ENCODE measurements at places on chromosomes 12 and 14. TPM values are rescaled to one million over a fixed set of nuclear protein-coding genes. Genes with fewer than 3 reads are reported as not detected.

GRCh38 chr14:74955229-74956026 is at the start of gene PGF:
Gene PGF, minus strand, starts transcription at chr14:74955597. Its CDS starts 355 bp downstream, at chr14:74955242.
- peak within 1 kb of the TSS; percentile 43 for H3K4me3 ChIP-seq
- H3K36me3 ChIP-seq = no peaks in the 10 kb centered on the region
- H3K27ac ChIP-seq = no peak within 1 kb of the TSS
- no peaks in the 10 kb centered on the region for H3K4me1 ChIP-seq
- peak; percentile 69 for DNase-seq

GRCh38 chr12:31861360-31861759 is 97.9 kb upstream of the RESF1 start:
- no peak overlapping the region for H3K4me3 ChIP-seq
- H3K4me1 ChIP-seq = no peaks in the 10 kb centered on the region
- H3K27me3 ChIP-seq = no peaks in the 10 kb centered on the region
- H3K36me3 ChIP-seq = no peaks in the 10 kb centered on the region
- no peak overlapping the region for H3K27ac ChIP-seq

The KSR2 gene
- not detected for total RNA-seq

The PPP1R36 gene
- total RNA-seq = not detected

The MDM2 gene
- total RNA-seq = 90.8 TPM

The IFNG-AS1 gene
- not detected for total RNA-seq
